Brain microvascular endothelial cell (primary cell): ENCODE measurements at places on chromosomes 13 and 19.
A peak's percentile ranks its signal among the peaks of the same experiment; 100 is the strongest.

DNA sequence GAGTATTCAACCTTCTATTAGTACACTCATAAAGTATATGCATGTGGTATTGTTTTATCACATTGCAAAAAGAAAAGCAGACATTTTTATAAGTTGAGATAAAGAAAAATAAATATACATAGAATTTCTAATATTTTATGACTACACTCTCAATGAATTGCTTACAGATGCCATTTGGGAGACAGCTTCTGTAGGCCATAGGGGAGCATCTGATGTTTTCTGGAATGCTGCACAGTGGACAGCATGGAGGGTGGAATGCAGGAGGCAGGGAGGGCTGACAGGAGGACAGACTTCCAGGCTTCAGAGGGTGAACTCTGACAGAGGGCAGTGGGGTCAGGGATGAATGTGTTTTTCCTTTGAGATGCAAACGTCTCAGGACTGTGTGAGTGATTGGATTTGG is 45.8 kb downstream of the MIPEP start:
- DNase-seq = no peak

DNA sequence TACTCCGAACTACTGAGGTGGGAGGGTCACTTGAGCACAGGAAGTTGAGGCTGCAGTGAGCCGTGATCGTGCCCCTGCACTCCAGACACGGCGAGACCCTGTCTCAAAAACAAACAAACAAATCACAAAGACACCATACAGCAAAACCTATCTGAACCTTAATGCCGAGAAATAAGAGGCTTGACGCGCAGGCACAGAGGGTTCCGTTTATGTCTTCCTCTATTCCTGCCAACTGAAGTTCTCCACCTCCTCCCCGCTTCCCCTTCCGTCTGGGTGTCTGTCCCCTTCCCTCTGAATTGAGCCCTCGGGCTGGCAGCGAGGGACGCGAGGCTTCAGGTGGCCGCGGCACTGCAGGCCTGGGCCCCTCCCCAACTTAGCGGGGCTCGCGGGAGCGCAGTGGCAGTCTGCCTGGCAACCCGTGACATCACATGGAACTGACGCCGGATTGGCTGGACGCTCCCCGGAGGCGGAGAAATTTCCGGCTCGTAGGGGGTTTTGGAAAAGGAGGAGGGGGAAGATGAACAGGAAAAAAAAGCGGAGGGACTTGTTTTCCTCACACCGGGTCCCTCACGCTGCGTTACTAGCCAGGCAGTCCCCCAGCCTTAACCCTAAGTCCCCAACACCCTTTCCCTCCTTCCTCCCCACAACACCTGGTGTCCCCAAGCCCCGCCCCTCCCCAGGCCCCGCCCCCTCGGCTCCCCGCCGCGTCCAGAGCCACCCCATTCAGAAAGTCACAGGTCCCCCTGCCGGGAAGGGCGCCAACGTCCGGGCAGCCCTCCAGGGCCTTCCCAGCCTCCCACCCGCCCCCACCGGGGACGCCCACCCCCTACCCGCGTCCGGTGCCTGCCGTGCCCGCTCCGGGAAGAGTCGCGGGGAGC is 1.1 kb upstream of the MYBPC2 start:
- peak; percentile 59 for DNase-seq

GRCh38 chr19:53977991-53978731 is 13.3 kb upstream of the CACNG6 start:
- DNase-seq = peak; percentile 91

GRCh38 chr13:77565635-77566034 is 30.1 kb downstream of the SCEL start:
- peak; percentile 25 for DNase-seq

GRCh38 chr19:21751384-21751783 is 16.0 kb downstream of the ZNF100 start:
- DNase-seq = peak; percentile 32

- no peak for DNase-seq
These were observed 647 bp downstream of the RNF225 start for GRCh38 chr19:58395979-58396627.
